Activated naive CD4-positive, alpha-beta T cell treated with Interleukin-2 at 50 U/mL for 16 hours (primary cell): ENCODE measurements at places on chromosomes 6 and 20.
A peak's percentile ranks its signal among the peaks of the same experiment; 100 is the strongest.

- no peak for DNase-seq
These were observed 320.2 kb upstream of the POU3F2 start for GRCh38 chr6:98514073-98514720.

DNA sequence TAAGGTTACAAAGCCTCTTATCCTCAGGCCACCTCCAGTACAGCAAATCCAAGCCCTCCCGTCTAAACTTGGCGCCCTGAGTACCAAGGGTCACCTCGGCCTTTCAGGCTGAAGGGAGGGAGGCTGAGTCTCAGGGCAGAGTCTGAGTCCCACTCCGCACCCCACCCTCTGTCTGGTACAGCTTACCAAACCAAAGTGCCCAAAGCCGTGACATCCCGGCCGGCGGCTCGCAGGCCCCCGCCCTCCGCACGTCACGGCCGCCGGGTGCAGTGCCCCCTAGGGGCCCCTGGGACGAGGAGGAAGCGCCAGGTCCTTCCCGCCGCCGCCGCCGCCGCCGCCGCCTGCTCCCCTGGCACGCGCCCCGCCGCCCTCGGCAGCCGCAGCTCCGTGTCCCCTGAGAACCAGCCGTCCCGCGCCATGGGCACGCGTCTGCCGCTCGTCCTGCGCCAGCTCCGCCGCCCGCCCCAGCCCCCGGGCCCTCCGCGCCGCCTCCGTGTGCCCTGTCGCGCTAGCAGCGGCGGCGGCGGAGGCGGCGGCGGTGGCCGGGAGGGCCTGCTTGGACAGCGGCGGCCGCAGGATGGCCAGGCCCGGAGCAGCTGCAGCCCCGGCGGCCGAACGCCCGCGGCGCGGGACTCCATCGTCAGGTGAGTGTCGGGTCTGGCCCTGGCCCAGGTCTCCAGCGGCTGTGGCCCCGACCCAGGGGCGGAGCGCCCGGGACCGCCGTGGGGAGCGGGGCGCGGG is at the start of gene MTHFD1L:
Gene MTHFD1L (plus strand): TSS at position 297 of the 741 bp plus-strand sequence. CDS start 121 bp downstream, at position 418.
- peak; percentile 79 for DNase-seq

GRCh38 chr6:71886184-71887005 is at the start of gene RIMS1:
TSS of gene RIMS1 (plus strand) at chr6:71886550. CDS start at chr6:71887024, 474 bp downstream.
- DNase-seq = no peak

- peak; percentile 50 for DNase-seq
These were observed 4.3 kb downstream of the MTCL3 start for GRCh38 chr6:127514773-127515227.

GRCh38 chr20:38304845-38305447 is 990 bp downstream of the BPI start:
- no peak for DNase-seq

GRCh38 chr20:57890202-57890800 is 180.5 kb upstream of the PMEPA1 start:
- no peak for DNase-seq

- DNase-seq = no peak
These were observed at the start of gene HTR1B for GRCh38 chr6:77463308-77463860. TSS of gene HTR1B (minus strand) at chr6:77463491. CDS start at chr6:77463403, 88 bp downstream.

DNA sequence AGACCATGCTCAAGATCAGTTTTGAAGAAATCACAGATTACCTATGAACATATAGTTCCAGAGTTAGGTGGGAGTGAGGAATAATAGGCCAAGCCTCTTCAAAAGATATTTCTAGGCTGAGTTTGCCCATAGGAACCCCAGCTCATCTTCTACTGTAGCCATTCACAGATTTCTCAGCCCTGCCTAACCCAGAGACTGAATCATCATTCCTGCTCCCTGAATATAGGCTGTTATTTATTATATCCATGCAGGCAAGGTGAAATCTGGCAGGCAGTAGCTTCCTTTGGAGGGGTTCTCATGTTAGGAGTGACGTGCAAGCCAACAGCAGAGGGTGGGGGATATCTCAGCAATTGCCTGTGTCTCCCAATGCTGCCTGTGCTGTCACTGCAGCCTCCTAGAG is 25.6 kb upstream of the ADGRF4 start:
- DNase-seq = no peak

DNA sequence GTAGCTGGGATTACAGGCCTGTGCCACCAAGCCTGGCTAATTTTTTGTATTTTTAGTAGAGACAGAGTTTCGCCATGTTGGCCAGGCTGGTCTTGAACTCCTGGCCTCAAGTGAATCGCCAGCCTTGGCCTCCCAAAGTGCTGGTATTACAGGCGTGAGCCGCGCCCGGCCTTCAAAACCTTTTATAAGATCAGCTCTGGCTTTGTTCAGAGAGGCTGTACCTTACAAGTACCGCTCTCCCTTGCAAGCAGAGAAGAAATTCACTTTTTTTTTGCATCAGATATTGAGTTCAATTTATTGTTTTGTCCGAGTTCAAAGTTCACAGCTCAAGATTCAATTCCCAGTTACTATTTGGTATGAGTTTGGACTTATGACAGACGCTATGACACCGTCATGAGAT is 1.9 kb upstream of the DNAAF9 start:
- no peak for DNase-seq

DNA sequence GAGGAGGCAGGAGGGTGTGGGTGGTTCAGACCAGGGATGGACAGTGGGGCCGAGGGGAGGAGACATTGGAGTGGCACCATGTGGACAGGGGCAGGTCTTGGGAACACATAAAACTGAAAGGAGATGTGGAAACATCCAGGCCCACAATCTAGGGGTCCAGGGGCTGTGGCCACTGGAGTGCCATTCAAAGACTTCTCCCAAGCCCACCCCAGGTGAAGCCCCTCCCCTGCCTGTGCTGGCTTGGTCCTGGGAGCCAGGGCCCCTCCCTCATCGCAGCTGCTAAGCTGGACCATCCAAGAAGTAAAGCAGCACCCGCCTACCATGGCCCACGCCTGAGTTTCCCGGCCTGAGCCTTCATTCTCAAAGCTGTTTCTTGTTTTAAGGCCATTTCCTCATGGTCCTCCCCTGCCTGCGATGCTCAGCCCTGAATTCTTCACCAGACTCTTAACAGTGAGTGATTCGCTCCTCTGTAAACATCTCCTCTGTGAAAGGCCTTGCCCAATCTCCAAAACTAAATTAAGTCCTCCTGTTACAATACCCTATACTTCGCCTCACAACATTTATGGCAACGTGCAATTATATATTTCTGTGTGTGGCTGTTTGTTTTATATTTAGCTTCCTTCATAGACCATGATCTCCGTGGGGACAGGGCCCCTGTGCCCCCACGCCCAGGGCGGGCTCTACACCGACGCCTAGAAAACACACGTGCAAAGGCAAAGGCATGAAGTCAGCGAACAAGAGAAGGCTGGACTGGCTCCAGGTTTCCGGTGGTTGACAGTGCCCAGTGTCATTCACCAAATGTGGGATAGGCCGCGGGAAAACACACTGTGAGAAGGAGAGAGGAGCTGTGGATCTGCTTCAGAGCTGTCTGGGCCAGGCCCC is 267.8 kb downstream of the ERMARD start:
- no peak for DNase-seq

DNA sequence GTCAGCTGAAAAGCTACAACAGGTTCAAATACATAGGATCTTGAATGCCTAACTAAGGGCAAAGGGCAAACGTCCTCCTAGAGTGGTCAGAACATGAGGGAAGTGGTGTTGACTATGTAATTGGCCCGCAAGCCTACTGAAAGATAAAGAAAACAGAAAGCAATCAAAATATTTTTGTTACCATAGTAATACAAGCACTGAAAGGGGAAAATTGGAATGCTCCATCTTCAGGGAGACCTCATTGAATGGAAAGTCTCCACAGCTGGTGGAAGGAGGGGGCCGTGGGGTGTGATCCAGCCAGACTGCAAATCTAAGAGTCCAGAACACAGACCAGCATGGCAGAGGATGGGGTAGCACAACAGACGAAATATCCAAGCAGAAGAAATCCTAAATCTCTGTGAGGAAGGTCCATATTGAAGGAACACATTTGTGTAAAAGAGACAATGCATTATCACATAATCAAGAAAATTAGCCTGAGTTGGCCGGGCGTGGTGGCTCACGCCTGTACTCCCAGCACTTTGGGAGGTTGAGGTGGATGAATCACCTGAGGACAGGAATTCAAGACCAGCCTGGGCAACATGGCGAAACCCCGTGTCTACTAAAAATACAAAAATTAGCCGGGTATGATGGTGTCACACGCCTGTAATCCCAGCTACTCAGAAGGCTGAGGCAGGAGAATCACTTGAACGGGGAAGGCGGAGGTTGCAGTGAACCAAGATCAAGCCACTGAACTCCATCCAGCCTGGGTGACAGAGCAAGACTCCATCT is 39.5 kb downstream of the MTFR2 start:
- no peak for DNase-seq
